Stimulated activated CD4-positive, alpha-beta T cell treated with anti-CD3 and anti-CD28 coated beads, Interleukin-1b, Interleukin-23, amount 100 ng/mL, for 24 hours (primary cell): ENCODE measurements at places on chromosomes 6 and 20.

- no peak for DNase-seq
These were observed 114.3 kb upstream of the DST start for GRCh38 chr6:56756791-56757587.

- no peak for DNase-seq
These were observed 164.9 kb downstream of the TMEM242 start for GRCh38 chr6:157158456-157158855.

DNA sequence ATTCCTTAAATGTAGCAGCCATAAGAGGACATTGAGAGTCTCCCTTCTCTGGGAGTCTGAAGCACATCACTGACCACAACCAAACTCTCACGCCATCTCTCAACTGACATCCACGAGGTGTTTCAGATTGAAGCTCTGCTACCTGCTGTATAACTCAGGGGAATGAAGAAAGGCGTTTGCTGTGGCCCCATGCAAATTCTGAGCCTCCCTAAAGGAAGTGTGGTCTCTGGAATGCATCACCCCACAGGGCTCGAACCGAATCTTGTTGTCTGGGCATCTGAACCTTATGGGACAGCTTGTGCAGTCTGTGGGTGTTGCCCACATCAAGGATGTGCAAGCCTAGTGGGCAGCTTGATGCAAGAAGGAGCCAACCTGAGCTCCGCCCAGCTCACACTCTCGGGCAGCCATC lies 10.9 kb downstream of the PMEPA1 start:
- no peak for DNase-seq

- no peak for DNase-seq
These were observed 396.3 kb upstream of the EYS start for GRCh38 chr6:66103354-66103753.

- no peak for DNase-seq
These were observed 130.4 kb upstream of the AKAP12 start for GRCh38 chr6:151109361-151109760.

- DNase-seq, result no peak
These were observed 154.0 kb upstream of the LAMP5 start for GRCh38 chr20:9360431-9360830.

DNA sequence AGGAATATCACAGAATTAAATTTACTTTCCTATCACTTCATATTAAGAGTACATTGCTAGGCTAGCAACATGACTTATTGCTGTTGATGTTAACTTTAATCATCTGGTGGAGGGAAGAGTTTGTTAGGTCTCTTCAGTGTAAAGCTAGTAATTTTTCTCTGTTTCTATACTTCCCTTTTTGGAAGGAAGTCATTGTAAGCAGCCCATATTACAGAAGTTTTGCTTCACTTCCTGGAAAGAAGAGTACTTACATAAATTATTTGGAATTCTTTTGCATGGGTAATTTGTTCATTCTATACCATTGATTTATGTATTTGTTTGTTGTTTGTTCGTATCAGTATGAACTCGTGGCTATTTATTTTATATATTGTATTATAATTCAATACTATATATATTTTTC lies 405.2 kb downstream of the RFPL4B start:
- DNase-seq, result no peak

GRCh38 chr20:38113401-38114325 lies 51.4 kb downstream of the TGM2 start:
- no peak for DNase-seq

DNA sequence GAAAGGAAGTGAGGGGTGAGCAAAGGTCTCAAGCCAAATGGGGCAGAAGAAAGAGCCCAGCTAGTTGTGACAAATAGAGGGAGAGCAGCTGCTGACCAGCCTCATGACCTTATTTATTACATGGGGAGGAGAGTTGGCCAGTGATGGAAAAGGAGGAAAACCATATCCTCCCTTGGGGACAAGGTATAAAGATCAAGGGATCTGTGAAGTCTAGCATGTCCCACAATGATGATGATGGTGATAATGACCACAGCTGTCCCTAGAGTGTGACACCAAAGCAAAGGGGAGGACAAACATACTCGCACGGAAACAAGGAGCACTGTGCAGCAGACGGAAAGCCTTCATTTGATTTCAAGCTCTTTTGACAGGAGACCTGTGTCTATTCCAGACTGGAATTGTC lies 190.4 kb upstream of the MCHR2 start:
- no peak for DNase-seq

DNA sequence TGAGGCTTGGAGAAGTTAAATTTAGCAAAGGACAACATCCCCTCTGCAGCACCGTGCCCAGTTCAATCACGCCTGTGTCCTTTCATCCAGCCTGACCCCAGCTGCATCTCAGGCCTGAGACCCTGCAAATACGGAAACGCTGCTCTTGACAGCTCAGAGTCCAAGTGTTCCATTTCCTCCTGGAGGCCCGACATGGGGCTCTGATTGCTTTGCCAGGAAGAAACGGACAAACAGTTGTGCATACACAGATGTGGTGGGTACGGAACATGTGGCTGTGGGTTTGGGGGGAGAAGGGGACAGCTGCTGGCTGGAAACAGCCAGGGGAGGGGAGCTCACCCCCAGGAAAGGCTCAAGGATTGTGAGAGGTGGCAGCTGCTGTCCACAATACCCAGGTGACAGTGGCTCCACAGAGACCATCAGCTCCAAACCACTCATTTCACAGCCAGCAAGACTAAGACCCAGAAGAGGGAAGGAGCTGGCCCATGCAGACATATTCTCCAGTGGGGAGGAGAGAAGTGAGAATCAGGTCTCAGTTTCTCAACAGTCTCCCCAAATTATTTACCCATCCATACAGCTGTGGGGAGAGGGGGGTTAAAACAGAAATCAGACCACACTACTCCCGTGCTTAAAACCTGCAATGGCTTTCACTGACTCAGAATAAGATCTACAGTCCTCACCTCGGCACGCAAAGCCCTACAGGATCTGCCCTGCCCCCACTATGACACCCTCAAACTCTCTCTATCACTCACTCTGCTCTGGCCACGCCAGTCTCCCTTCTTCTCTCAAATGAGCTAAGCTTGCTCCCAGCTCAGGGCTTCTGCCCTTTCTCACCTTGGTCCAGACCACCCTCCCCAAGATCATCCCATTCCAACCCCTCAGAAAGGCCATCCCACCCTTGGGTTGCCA lies 89.1 kb downstream of the PREX1 start:
- no peak for DNase-seq

DNA sequence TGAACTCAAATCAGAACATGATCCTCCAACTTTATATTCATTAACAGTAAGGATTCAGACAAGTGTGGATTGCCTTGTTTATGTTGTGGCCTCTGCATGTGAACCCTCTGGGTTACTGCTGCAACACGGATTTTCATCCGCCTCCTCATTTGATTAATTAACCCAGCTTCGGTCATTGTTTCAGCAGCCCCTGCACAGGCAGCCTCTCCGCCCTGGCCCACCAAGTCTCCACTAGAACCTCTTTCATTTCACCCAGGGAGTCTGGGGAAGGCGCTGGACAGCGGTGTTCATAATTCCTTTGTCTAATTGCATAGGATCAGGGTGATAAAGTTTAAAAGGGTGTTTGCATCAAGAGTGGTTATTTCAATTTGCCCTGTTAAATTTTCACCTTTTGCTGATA lies 15.7 kb downstream of the NKX2-2 start:
- no peak for DNase-seq

DNA sequence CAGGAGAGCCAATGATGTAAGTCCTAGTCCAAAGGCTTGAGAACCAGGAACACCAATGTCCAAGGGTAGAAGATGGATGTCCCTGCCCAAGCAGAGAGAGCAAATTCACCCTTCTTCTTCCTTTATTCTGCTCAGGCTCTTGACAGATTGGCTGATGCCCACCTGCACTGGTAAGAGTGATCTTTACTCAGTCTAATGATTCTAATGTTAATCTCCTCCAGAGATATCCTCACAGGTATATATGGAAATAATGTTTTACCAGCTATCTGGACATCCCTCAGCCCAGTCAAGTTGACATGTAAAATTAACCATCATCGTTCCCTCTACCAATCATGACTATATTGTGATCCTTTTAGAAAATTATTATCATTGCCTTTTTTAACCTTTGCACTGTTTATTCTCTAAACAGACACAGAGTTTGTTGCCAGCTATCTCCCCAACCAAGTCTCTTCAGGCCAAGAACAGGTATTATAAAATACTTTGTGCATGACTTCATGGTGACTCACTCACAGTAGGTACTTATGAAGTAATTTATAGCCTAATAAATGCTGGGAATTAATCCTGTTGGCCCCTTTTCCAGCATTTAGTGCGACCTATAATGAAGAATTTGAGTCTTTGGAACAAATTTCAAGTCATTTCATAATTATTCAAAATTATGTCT lies 26.2 kb upstream of the TSHZ2 start:
- DNase-seq, result no peak

DNA sequence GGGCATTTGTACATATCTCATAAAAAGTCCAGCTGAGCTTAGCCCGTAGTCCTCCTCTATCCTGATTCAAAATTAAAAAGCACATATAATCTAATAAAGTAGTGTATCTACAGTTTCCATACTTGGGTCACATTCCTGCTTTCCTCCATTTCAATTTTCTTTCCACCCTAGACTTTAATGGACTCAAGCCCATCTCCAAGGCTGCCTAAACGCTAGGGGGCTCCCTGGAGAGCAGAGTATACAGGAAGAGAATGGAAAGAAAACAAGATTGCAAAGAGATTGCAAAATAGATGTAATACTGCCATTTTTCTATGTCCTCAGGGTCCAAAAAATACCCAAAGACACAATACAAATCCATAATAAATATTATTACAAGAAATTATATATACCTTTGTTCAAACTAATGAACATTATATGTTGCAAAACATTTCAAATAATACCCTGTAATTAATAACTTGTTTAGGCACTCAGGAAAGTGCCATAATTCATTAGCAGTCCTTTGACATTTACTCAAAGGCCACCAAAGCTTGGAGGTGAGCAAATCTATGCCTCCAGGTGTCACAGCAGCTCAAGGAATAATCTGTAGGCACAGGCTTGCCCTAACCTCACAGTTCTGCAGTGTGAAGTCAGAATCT lies 2.4 kb upstream of the MCM3 start:
- peak; percentile 48 for DNase-seq

- DNase-seq, result no peak
These were observed 11.8 kb downstream of the TRIM10 start for GRCh38 chr6:30149234-30149633.

GRCh38 chr6:130758813-130759212 lies 68.4 kb upstream of the SMLR1 start:
- DNase-seq, result no peak

DNA sequence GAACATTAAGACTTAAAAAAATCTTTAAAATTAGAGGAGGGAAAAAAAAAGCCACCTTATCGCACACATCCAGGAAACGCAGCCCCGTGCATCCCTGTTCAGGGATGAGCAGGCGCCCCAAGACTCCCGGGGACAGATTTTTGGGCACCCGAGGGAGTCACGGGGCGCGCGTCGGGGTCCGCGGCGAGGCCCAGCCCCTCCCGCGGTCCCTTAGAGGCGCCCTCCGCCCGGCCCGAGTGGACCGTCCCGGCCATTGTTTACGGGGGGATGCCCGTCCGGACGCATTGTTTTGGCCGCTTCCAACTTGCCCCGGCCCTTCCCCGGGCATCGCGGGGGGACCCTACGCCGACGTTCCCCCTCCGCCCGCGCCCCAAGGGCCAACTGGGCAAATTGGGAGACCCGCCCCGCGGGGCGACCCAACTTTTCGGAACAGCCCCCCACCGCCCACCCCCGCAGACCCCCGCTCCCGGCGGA lies 610 bp downstream of the ZNF217 start:
- DNase-seq, result no peak
